ENCODE measurements at places on chromosomes 6 and 20.

- DNase-seq: no peak
Observed at GRCh38 chr20:46951840-46952497, 57.3 kb downstream of the EYA2 start.

DNA sequence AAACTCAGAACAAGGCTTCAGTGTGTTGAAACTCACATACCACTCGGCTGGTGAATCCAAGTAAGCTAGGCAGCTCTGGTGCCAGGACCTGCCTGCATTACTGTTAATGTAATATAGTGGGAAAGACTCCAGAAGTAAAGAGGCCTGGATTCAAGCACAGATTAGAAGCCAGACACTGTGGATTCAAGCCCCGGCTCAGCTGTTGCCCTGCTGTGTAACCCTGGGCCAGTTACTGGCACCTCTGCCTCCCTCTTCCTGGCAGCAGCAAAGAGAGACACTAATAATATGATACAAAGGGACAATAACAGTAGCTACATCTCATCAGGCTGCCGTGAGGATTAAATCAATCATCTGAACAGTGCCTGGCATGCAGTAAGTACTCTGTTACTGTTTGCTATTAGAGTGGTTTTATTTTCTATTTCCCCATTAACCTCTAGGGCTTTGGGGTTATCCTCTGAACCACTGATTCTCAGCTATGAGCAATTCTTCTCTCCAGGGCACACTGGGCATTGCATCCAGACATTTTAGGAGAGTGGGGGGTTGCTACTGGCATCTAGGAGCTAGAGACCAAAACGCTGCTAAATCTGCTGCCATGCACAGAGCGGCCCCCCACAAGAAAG lies 92.9 kb downstream of the ZMYND8 start:
- DNase-seq: no peak

DNA sequence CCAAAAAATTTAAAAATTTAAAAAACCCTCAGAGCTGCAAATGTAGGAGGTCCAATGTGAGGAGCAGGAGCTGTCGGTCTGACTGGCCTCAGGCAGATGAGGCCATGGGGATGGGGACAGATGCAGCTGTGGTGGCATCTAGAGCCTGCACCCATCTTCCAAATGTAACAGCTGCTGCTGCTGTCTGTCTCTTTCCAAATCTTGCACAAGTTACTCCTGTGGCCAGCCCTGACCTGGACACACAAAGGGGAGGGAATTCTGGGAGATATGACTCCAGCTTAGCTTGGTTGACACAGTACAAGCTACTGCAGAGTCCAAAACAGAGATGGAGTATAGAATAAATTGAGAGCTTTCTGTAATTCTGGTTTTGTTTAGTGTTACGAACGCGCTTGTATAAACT lies 115.2 kb downstream of the PRND start:
- DNase-seq: no peak

- DNase-seq: no peak
Observed at GRCh38 chr6:2144210-2144609, 101.2 kb downstream of the GMDS start.

DNA sequence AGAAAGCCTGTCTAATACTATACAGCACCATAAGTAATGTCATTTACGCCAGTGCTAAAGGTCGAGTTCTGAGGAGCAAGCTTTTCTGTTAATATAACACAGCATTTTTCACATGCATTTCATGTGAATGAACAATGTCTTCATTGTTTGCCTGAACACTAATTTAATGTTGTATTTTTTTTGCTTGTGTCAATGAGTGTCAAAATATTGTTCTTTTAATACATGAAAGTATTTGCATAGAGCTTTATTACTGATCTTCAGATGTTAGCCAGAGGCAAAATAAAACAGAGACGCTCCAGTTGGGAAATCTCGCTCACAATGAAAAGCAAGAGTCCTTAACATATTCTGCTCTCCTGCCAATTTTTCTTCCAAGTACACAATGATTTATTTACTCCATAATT lies 151.8 kb downstream of the FOXC1 start:
- DNase-seq: no peak

DNA sequence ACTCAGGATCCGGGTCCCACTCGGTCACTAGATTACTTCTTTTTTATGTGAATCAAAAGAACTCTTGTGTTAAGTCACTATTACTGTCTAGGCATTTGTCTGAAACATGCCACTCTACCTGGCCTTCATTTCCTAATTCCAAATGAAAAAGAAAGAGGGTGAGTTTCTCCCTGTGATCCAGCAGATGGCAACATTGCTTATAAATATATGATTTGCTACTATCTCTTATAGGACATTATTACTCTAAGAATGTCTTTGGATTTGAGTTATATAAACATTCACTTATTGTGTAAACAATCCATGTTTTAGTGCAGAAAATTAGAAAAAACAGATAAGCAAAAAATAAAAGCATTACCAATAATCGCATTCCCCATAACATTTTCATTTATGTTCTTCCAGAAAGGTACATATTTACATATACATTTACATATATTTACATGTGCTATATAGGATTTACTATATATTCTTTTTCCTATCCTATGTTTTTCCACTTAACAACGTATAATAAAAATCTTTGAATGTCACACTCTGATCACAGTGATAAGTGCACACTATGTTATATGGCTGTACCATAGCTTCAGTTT lies 66.9 kb downstream of the FAXC start:
- no peak for DNase-seq

DNA sequence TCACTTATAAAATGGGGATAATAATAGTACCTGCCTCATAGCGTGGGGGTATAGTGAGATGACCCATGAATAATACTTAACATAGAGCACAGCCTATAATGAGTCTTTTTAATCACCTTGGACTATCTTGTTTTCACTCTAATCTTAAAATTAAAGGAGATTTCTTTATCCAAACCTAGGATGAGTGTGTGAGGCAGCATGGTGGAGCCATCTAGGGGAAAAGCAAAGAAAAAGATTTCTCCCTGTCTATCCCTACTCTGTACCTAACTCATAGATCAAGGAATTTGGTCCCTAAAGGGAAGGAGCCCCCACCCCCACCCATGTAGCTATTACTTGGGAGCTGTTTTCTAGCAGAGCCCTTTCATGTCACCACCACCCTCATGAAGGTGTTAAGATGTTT lies 45.2 kb upstream of the PAK5 start:
- no peak for DNase-seq

DNA sequence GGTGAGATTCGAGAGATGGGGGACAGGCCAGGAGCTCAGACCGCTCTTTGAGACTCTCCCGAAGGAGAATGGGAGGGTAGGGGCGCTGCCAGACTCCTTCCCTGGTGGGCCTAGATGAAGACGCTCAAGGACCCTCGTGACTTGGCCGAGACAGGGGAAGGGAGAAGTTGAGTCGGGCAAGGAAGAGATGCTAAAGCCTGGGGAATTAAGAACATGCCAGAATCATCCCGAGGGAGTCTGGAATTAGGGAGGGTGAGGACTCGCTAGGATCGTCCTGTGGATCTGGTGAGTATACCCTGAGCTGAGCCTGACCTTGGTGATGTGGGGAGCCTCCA lies 529 bp downstream of the UBE2C start:
- no peak for DNase-seq

DNA sequence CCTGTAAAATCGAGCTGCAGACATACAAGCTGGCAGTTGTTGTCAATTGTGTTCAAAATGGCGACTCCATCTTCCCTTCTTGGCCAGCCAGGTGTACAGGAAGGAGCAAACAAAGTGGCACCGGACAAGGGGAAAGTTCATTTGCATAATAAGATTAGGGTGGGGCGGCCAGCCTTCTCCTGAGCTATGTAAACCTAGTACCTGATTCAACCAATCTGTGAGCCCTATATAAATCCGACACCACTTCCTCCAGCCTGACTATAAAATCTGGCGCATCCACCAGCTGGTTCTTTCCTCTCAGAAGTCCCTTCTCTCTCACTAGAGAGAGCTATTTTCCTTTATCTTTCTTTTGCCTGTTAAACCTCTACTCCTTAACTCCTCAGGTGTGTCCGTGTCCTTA lies 8.1 kb upstream of the HBS1L start:
- DNase-seq: no peak

- no peak for DNase-seq
Observed at GRCh38 chr20:51029963-51030920, 7.3 kb upstream of the KCNG1 start.

GRCh38 chr20:37382482-37383120 lies 36.7 kb downstream of the SRC start:
- no peak for DNase-seq

- DNase-seq: no peak
Observed at GRCh38 chr6:52020945-52021570, 66.4 kb downstream of the PKHD1 start.

Measured in GF-D8 (cell line).